ENCODE measurements at places on chromosomes 5 and 9.
A peak's percentile ranks its signal among the peaks of the same experiment; 100 is the strongest.

GRCh38 chr9:101582553-101582952 lies 12.2 kb downstream of the PPP3R2 start:
- DNase-seq: no peak

DNA sequence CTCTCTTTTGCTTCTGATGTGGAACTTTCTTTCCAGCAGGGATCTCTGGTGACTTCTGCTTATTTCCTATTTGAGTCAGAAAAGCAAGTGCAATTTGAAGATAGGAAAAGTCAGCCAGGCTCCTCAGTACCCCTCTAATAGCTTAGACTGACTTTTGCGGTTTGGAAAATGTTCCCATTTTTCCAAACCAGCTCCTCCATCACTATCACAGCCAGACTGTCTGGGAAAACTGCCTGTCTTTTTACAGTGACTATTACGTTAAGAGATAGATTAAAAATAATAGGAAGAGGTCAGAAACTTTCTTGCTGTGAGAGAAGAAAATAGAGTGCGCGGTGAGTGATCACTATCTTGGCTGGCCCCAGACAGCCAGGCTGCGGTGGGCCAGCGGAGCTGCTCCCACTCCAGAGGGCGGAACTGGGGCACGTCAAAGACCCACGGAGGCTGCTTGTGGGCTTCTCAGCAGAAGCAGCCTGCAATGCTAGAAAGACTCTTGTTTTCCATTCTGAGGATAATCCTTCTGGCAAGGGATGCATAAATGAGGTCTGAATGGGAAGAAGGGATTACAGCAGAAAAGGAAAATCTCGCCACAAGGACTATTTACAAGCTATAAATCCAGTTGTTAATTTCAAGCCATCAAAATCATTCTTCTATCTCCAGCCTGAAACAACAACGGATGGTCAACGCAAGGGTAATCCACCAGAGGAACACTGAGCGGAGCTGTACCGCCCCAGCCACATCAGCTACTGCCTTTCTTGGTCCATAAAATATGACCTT lies 151.0 kb upstream of the MSX2 start:
- no peak for DNase-seq

DNA sequence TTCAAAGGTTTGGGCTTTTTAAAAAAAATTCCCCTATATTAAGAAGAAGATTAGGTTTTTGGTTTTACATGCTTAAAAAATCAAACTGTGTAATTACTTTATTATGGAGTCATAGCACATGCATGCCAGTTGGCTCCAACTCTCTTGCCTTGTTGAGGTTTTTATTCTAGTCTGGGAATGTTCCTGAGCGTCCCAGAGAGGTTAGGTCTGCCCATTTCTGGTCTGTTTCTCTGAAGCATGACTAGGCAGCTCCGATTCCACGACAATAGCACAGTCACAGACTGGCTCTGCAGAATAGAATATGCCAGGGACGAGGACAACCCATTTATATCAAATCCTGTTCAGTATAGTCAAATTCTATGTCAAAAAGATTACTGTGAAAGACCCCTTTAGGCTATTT lies 217.0 kb downstream of the PCSK5 start:
- peak; percentile 31 for DNase-seq

DNA sequence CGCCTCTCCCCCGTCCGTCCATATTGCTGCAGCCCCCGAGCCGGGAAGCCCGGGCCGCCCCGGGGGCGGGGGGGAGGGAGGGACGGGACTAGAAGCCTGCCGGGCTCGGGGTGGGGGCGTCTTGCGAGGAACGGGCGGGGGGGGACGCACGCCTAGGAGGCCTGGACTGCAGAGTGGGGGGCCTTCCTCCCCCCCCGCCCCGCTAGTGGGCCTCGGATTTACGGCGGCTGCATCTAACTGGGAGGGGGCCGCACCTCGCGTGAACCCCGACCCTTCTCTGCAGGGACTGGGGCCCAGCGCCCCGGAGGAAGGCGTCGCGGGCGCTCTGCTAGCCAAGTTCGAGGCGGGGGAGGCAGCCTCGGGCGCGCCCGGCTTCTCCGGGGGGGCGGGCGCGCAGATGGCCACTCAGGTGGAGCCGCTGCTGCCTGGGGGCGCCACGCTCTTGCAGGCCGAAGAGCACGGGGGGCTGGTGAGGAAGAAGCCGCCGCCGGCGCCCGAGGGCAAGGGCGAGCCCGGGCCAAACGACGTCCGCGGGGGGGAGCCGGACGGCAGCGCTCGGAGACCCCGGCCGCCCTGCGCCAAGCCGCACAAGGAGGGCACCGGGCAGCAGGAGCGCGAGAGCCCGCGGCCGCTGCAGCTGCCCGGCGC lies at the start of gene LARP1:
LARP1 (plus strand) TSS at position 17 of the 648 bp plus-strand sequence; CDS start at position 398, 381 bp downstream.
- no peak for DNase-seq

- no peak for DNase-seq
Measured at GRCh38 chr5:50576686-50577256, 89.7 kb upstream of the PARP8 start.

All from amygdala (tissue), 56 donors.